ENCODE measurements at places on chromosomes 7 and 10. TPM values are rescaled to one million over a fixed set of nuclear protein-coding genes. Genes with fewer than 3 reads are reported as not detected.

DPP6 gene
- total RNA-seq, result 4.2 TPM

ADAM8 gene
- total RNA-seq, result 5.5 TPM

LIPN gene
- 25.9 TPM for total RNA-seq

PON1 gene
- total RNA-seq, result not detected

BAIAP2L1 gene
- 17.2 TPM for total RNA-seq

ANKRD22 gene
- total RNA-seq, result 56.7 TPM

PLCE1 gene
- total RNA-seq, result 0.25 TPM

RSPH10B gene
- total RNA-seq, result not detected

PTF1A gene
- not detected for total RNA-seq

Measured in lower leg skin (tissue), 4 donors.